ENCODE measurements at places on chromosomes 1 and 21. TPM values are rescaled to one million over a fixed set of nuclear protein-coding genes. Genes with fewer than 3 reads are reported as not detected.

The FCGR2B gene
- total RNA-seq: 25.2 TPM

The PTPN22 gene
- total RNA-seq: 1.1 TPM

The RGS13 gene
- not detected for total RNA-seq

The CNST gene
- total RNA-seq: 15.3 TPM

All from esophagus squamous epithelium (tissue), 5 donors.